ENCODE measurements at places on chromosomes 6 and 20.

GRCh38 chr6:44787254-44787834, 399.8 kb downstream of the CDC5L start:
- DNase-seq = no peak

DNA sequence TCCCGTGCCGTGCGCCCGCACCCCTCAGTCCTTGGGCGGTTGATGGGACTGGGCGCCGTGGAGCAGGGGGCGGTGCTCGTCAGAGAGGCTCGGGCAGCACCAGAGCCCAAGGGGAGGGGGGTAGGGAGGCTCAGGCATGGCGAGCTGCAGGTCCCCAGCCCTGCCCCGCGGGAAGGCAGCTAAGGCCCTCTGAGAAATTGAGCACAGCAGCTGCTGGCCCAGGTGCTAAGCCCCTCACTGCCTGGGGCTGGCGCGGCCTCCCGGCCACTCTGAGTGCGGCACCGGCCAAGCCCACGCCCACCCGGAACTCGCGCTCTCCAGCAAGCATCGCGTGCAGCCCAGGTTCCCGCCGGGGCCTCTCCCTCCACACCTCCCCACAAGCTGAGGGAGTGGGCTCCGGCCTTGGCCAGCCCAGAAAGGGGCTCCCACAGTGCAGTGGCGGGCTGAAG, 16.4 kb downstream of the SOX4 start:
- no peak for DNase-seq

DNA sequence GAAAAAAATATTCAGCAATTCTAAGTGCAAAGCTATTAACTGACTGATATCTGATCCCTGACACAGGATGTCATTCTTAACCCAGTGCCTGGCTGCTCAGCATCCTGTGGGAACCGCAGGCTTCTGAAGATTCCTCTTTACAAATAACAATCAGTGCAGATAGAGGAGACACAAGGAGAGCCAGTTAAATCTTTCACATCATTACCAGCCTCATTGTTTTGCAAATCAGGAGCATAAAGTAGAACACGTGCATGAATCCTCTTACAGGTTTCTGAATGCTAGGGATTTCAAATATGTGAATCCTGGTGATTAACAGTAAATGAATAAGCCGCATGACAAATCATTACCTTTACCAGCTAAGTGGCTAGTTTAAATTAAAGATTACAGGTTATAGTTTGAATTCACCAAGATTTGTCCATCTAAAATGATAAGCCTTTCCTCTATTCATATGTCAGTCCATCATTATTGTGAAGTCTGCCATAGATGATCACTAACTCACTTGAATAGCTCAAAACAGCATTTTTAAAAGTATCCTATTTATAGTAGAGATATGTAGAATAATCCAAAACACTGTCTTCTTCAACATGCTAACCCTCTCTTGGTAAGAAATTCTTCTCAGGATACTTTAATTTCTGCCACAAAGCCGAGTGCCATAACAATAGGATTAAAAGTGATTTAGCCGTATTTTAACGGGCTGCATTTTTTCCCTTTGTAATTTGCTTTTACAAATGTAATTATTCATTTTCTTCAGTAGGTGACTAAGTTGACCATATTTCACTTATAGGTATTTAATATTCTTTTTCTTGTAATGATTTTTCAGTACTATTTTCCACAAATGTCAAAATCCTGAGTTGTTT, 367.3 kb upstream of the EPHA7 start:
- DNase-seq = no peak

GRCh38 chr6:68544450-68544849, 90.6 kb upstream of the ADGRB3 start:
- DNase-seq = no peak

GRCh38 chr6:30363459-30363858, 18.5 kb downstream of the RPP21 start:
- no peak for DNase-seq

DNA sequence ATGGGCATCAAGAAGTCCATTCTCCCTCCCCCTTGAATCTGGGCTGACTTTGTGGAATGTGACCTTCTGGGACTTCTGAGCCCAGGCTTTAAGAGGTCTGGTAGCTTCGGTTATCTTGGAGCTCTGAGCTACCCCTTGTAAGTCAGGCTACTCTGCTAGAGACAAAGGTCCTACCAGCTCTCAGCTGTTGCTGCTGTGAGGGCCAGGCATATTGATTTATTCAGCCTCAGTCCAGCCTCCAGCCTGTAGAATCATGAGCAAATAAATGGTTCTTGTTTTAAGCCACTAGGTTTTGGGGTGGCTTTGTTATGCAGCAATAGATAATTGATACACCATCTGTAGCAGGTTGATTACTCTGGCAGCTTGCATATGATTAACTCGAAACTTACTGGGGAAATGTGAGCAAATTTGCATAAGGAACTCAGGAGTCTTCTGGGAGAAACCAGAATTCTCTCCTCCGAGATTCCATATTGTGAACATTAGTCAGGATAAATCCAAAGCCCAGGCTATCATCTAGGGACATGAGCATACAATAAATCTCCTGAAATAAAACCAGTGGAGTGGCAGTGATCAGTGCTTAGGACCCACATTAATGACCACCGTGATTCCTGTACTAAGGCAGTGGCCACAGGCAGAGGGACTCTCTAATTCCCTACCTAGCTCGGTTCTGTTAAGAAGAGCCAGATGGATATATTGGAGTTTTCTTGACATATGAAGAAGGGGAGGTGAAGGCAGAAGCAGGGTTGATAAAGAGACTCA, 336.1 kb downstream of the CDC5L start:
- DNase-seq = no peak

GRCh38 chr20:17869295-17869994, 99.1 kb downstream of the SNX5 start:
- DNase-seq = no peak

DNA sequence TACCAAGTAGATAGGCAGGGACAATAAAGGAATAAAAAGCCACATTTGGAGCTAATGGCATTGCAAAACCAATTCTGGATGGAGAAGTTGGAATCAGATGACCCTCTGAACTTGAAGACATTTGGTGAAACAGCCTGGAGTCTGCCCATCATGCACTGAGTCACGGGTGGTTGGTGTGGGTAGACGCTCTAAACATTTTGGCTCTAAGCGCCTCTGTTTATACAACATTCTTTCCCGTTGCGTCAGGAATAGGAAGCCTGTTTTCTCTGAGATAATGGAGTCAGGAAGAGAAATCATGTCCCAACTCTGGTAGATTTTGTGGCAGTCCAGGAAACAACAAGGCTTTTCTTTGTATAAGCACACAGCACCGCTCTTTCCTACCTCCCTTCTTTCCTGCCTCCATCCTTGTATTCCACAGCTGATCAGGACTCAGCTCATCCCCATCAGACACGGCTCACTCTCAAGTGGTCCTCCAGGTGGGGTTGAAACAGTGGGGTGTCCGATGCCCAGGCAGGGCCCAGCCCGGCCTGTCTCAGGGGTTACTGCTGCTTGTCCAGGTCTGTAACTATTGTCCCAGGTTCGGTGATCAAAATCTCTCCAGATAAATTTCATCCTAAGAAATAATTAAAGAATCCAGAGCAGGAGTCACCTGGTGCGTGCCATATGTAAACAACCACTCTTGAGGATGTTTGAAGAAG, 12.1 kb upstream of the RAMACL start:
- no peak for DNase-seq

- DNase-seq = no peak
Observed at GRCh38 chr6:142938510-142938909, 6.5 kb downstream of the HIVEP2 start.

DNA sequence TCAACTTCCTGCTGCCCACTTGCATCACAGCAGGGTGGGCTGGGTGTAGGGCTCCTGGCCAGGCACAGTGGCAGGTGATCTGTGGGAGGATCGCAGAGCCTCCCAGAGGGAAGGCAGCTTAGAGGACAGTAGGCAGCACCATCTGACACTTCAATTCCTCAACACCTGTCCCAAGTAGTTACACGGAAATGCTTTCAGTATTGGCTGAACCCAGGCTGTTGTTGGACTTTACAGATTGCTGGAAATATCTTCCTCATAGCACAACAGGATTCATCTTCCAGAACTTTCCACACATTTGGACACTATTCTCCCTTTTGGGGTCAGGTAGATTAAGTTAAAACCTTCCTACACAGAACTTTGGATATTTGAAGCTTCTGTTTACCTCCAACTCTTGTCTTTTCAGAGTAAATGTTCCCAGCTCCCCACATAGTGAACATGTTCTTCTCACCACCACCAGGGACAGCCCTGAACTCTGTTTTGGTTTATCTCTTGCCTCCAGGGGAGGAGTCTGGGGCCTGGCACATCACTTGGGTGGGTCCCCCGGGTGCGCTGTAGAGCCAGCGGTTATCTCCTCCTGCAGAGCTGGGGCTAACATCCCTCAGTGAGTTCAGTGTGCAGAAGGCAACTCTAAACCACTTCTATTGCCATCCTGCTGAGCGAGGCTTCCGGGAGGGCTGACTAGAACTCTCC, 3.5 kb upstream of the SLC22A2 start:
- DNase-seq = no peak

Measured in stimulated activated CD4-positive, alpha-beta T cell treated with anti-CD3 and anti-CD28 coated beads, Interleukin-4, amount 100 ng/mL, for 1 hour (primary cell).